ENCODE measurements at places on chromosomes 4 and X.

GRCh38 chr4:139734201-139734874 lies 68.7 kb downstream of the MGST2 start:
- peak; percentile 77 for DNase-seq

DNA sequence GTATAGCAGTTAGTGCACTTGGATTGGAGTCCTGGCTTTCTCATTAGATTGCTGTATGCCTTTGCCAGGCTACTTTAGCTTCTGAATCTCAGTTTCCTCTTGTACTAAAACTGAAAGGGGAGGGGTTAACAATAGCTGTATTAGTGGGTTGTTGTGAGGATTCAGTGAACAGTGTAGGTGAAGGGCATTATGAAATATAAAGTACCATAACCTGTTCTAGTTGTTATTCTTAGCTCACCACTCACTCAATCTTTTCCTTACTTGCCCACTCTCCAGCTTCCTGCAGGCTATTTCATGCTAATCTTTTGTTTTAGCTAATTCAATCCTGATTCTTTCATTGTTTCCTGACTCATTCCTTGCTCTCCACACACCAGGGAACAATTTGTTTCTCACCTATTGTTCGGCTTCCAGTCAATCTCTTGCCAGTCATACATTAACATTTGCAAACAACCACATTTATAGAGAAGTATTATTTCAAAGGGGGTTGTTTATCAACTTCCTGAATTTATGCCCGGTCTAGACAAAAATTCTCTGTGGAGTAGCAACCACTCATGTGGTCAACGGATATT lies 50.6 kb upstream of the EDA start:
- no peak for DNase-seq

GRCh38 chrX:39377157-39377556 lies 575.9 kb downstream of the MID1IP1 start:
- DNase-seq: peak; percentile 76

DNA sequence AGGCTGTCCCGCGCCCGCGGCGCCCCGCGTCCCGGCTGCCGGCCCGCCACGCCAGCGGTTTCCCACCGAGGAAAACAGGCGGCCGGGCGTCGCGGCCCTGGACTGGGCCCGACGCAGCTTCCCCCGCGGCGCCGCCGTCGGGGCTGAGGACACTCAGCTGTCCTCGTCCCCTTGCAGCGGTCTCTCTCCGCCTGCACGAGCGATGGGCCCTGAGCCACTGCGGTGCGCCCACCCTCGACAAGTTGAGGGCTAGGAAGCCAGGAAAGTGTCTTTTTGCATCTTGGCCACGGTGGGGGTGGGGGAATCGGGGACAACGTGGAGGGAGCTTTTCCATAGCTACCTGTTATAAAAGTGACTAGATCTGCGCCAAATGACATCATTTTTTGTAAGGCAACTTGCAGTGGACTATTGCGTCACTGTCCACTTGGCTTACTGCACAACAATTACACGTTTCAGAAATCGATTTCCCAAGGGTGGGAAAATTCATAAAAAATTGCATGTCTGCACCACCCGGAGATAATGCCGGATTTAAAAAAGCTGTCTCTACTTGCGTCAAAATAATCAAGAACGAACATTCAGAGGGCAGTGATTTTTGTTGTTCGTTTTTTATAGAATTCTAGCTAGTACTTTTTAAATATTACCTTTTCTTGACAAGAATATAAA lies 1.1 kb downstream of the KLHL15 start:
- peak; percentile 81 for DNase-seq

GRCh38 chr4:163243297-163243981 lies 76.7 kb upstream of the NAF1 start:
- DNase-seq: no peak

GRCh38 chr4:40837094-40837870 lies 87.5 kb downstream of the NSUN7 start:
- DNase-seq: no peak

GRCh38 chr4:78166622-78167021 lies 109.5 kb downstream of the FRAS1 start:
- no peak for DNase-seq

- no peak for DNase-seq
These were observed 56.1 kb upstream of the MSX1 start for GRCh38 chr4:4803216-4803911.

GRCh38 chr4:123077330-123077729 lies 154.9 kb upstream of the NUDT6 start:
- no peak for DNase-seq

GRCh38 chr4:160319221-160319867 lies 1216.5 kb downstream of the RAPGEF2 start:
- peak; percentile 2 for DNase-seq

DNA sequence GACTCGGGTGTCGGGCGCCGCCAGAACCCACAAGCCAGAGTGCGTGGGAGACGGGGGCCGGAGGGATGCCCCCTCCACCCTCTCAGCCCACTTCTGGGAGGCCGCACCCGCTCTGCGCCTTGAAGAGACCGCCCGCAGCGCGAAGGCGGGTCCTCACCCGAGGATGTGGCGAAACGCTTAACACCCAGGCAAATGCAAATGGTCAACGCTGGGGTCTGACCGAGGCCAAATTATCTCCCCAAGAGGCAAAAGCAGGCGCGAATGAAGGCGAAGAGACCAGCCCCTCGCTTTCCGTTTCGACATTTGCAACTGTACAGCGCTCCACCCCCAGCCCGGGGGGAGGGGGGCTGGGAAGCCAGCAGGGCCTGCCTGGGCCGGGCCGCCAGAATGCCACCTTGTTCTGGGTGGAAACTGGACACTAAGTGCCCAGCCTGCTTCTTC lies 137.7 kb upstream of the ZIC3 start:
- peak; percentile 66 for DNase-seq

DNA sequence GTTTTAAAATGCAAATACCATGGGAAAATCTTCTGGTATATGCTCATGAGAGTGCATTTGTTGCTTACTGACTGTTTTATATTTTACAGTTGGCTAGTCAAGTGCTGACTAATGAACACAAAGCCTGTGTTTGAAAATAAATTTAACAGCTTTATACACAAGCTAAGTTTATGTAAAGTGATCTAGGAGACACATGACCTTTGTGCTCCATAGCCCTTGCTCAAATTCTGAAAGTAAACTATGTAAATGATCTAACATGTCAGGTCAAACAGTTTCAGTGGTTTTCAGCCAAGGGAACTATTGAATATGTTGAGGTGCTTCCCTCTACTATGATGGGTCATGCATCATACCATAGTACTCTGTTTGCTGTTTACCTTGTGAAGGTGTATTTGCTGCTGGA lies 36.7 kb downstream of the DIAPH2 start:
- no peak for DNase-seq

GRCh38 chr4:141636082-141636770 lies at the start of gene IL15:
TSS of gene IL15 (plus strand) at chr4:141636583. CDS start at chr4:141719465, 82,882 bp downstream.
- peak; percentile 56 for DNase-seq

DNA sequence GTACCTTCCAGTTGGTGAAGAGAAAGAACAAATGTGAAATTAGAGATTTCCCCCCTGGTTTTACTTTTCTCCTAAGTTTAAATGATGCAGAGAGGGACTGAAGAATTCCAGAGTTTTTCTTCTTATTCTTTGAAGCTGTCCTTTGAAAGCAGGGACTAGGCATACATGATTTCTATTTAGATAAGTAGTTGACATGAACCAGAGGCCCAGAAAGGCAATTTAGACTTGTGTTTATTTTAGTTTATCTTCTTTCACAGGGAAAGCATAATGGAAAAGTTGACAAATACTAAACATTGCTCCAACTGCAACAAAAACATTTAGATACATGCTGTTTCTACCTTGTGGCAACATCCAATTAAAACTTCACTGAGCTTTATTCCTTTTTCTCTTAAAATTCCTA lies 32.0 kb downstream of the PTPN13 start:
- DNase-seq: no peak

- DNase-seq: peak; percentile 68
These were observed 294.1 kb upstream of the SFRP2 start for GRCh38 chr4:154082760-154083535.

- DNase-seq: peak; percentile 9
These were observed 133.1 kb downstream of the IDS start for GRCh38 chrX:149371986-149372385.

DNA sequence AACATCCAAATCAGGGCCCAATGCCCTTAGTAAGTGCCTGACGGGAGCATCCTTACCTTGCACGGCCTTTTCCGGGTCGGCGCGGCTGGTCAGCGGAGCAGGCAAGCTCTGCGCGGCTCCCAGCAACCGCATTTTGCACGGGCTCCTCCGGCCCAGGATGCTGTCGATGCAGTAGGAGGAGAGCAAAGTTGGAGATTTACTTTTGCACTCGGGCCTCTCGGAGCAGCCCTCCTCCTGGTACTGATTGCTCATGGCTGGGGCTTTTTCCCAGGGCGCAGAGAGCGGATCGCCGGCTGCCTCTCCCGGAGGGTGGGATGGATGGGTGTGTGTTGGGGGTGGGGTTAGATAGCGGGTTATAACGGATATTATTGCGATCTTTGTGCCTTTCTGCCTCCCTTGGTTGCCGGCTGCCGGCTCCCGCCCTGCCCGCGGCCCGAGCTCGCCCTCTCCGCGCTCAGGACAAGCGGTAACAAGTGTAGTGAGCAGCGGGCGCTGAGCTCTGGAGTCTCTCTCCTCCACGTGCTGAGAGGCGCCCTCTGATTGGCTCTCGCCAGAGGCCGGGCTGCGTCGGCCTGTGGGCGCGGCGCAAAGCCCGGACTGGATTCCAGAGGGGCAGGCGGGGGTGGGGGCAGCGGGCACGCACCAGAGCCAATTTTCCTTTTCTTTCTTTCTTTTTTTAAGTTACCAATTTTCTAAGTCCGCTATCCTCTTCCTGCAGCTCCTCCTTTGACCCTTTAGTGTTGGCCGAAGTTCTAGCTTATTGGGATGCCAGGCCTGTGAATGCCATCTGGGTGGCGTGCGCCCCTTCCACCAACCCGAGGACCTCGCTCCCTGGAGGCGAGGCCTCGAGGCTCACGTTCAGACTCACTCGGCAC lies at the start of gene ARX:
Gene ARX, minus strand, starts transcription at position 480 of the 875 bp plus-strand sequence. Its CDS starts 228 bp downstream, at position 252.
- DNase-seq: peak; percentile 87

GRCh38 chrX:39149761-39150160 lies 348.5 kb downstream of the MID1IP1 start:
- DNase-seq: peak; percentile 83

DNA sequence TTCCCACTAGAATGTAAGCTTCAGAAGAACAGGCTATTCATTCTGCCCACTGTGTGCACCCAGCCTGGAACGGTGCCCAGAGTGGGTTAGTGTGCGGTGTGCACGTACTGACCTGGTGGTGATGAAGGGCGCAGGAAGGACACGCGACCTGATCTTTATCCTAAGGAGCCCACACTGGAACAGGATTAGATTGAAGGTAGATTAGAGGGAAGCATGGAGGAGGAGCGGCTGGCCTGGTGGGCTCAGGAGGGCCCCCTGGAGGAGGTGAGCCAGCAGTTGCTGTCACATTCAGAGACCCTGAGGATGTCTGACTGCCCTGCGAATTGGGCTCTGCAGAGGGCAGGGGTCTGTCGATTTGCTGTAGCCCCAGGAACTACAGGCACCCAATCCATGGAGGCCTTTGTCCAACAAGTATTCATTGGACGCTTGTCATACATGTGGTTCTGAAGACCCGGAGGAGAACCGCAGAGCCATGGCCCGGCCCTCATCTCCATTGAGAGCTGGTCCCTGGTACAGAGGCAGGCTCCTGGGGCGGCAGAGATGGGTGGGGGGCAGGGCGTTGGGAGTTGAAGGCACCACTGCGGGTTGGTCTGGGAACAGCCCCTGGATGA lies 73.2 kb downstream of the HTRA3 start:
- no peak for DNase-seq

- DNase-seq: no peak
These were observed 22.8 kb downstream of the DTHD1 start for GRCh38 chr4:36304138-36304681.

DNA sequence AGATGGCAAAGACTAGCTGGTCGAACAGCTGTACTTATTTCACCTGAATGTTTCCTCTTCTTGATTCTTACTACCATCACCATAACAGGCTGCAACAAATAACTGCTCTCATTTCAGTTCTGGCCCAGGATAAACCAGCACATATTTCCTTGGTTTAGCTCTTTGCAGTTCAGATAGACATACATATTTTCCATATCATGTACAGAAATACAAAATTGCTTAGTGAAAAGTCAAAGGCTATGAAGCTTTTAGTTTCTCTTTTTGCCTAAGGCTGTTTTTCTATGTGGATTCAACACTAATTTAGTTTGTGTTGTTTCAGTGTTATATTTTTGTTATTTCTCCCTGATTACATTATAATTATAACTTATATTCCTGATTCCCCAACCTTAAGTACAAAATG lies 103.6 kb upstream of the BMP3 start:
- DNase-seq: no peak

- no peak for DNase-seq
These were observed 78.4 kb downstream of the CCNG2 start for GRCh38 chr4:77235289-77235854.

- no peak for DNase-seq
These were observed 267.3 kb downstream of the DCTD start for GRCh38 chr4:182649698-182650477.

- peak; percentile 72 for DNase-seq
These were observed 57.5 kb upstream of the SORCS2 start for GRCh38 chr4:7134737-7135388.

GRCh38 chr4:182212211-182212761 lies 30.9 kb upstream of the TENM3 start:
- DNase-seq: peak; percentile 71

DNA sequence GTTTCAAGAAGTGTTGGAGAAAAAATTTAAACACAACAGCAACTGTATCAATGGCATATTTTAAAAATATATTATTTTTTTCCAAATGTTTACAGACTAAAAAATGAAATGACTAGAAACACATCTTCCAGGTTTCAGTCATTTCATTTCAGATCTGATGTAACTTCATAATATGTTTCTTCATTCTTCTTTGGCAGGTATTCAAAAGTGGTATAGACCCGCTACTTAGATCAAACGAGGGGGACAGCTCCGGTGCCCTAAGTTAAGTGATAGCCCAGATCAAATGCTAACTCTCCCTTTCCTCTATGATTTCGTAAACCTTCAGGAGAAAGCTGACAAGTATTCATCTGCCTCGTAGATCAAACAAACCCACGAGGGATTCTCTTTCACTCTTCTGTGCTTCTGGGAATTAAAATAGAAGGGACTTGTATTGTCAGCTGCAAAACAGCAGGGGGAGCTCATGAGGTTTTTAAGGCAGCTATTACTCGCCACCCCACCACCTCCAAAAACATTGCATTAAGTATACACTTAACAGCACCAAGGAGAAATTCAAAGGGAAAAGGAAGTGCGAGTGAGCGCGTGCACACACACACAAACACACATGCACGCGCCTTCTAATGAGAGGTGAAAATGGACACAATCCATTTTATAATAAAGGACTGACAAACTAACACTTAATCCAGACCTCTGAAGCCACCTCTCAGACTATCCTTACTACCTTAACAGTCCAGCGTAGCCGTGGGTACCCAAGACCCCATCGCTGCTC lies 21.4 kb downstream of the HELT start:
- peak; percentile 79 for DNase-seq

GRCh38 chr4:119053997-119054396 lies 81.6 kb upstream of the MYOZ2 start:
- DNase-seq: no peak

DNA sequence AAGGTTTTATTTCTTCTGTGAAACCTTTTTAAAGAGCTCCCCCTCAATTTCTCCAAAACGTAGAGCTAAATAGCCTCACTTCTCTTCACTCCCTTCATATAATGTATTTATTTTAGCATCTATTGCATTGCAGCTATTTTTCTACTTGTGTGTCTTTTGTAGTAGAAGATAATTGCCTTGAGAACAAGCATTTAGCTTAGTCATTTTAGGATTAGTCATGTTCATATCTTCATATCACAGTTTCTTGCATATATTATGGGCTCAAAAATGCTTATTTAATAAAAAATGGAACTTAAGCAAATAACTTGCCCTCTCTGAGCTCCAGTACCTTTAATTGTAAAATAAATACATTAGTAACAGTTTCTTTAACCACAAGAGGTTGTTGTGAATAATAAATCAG lies 72.1 kb upstream of the SPANXC start:
- DNase-seq: no peak

- peak; percentile 63 for DNase-seq
These were observed 160.7 kb upstream of the LDB2 start for GRCh38 chr4:17058916-17059741.

All from eye (tissue), 1 donor.